ENCODE measurements at places on chromosomes 13 and 19.

DNA sequence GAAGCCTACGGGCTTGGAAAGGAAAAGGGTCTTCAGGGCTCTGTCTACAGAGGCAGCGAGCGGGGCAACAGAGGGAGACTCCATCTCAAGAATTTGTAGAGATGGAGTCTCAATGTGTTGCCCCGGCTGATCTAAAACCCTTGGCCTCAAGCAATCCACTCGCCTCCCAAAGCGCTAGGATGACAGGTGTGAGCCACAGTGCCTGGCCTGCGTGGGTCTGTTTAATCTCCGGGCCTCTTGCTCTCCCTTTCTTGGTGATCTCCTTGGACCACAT, 8.1 kb downstream of the RPS9 start:
- no peaks in the 10 kb centered on the region for H3K27me3 ChIP-seq
- H3K4me1 ChIP-seq = peaks cover 17% of the 10 kb centered on the region
- H3K4me3 ChIP-seq = no peak overlapping the region
- no peak for DNase-seq

- no peaks in the 10 kb centered on the region for H3K27me3 ChIP-seq
- no peaks in the 10 kb centered on the region for H3K36me3 ChIP-seq
- no peak overlapping the region for H3K27ac ChIP-seq
Measured at GRCh38 chr13:47843005-47843404, 158.1 kb downstream of the SUCLA2 start.

DNA sequence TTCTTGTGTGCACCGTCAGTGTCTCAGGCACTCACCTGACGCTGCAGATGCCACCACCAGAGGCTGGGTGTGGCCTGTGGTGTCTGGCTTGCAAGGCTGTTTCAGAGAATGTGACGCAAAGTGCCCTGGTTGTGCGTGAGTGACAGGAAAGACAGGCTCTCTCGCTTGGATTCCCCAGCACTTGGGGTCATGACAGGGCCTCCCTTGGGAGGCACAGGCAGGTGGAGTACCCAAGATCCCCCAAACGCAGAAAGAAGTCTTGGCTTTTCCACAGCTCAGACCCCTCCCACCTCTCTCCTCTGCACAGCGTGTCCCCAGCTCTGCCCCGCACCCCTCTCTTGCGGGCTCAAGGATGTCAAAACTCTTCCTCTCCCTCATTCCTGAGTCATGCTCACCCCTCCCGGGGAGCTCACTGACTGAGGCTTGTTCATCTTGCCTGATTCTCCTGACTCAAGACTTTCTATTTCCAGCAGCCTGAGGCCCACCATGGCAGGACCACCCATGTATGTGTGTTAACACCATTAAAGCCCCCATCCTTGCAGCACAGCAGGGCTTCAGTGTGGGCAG, 21.0 kb downstream of the DHX34 start:
- no peak overlapping the region for H3K4me3 ChIP-seq
- no peaks in the 10 kb centered on the region for H3K27me3 ChIP-seq
- H3K27ac ChIP-seq = no peak overlapping the region

GRCh38 chr13:82647540-82647939, 1234.7 kb downstream of the SLITRK1 start:
- DNase-seq = no peak
- H3K27ac ChIP-seq = no peak overlapping the region
- no peak overlapping the region for H3K4me3 ChIP-seq
- no peaks in the 10 kb centered on the region for H3K36me3 ChIP-seq

DNA sequence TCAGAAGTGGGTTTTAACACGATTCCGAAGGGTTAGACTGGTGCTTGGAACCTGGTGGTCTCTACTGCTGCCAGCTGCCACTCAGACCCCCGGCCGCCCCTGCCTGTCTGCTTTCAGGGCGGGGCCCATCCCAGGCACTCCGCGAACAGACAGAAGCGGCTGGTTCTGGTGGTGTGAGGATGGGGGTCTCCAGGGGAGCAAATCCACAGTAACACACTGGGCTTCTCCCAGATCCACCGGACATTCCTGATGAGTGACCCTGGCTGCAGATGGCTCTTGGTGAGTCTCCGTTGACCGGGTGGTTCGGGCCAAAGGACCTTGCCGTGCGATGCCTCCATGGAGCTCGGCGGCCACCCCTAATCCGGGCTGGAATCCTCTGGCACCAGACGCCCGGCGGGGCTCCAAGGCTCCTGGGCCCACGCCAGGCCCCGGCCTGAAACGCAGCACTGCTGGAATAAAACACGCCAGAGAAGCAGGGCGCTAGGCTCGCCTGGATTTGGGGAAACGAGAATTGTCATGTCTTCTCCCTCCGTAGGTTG, 2.1 kb upstream of the PTBP1 start:
- H3K36me3 ChIP-seq = peaks cover 15% of the 10 kb centered on the region
- H3K4me3 ChIP-seq = no peak overlapping the region
- H3K4me1 ChIP-seq = peaks cover 11% of the 10 kb centered on the region
- H3K27ac ChIP-seq = no peak overlapping the region
- no peak for DNase-seq

DNA sequence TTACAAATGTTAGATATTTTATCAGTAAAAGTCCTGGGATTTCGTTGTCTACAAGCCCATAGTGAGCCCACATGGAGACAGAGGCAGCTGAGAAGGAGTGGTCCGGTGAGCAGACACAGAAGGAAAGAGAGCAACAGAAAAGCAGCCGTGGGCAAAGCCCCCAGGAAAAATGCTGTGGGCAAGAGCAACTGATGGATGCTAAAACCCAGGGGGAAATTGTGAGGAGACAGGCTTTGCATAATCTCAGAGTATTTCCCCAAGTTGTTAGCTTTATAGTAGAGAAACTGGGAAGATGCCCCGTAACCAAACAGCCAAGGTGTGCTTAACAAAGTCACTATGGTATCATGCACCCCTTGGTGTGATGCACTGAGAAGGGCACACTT, 35.1 kb downstream of the GJA3 start:
- H3K27ac ChIP-seq = no peak overlapping the region
- no peak for DNase-seq
- H3K4me3 ChIP-seq = no peak overlapping the region
- H3K36me3 ChIP-seq = no peaks in the 10 kb centered on the region
- peaks cover 10% of the 10 kb centered on the region for H3K4me1 ChIP-seq
- peaks cover 29% of the 10 kb centered on the region for H3K27me3 ChIP-seq

GRCh38 chr13:28568286-28568685, 73.4 kb upstream of the FLT1 start:
- no peaks in the 10 kb centered on the region for H3K36me3 ChIP-seq
- no peak overlapping the region for H3K27ac ChIP-seq
- H3K4me3 ChIP-seq = no peak overlapping the region
- H3K27me3 ChIP-seq = no peaks in the 10 kb centered on the region
- H3K4me1 ChIP-seq = no peaks in the 10 kb centered on the region

DNA sequence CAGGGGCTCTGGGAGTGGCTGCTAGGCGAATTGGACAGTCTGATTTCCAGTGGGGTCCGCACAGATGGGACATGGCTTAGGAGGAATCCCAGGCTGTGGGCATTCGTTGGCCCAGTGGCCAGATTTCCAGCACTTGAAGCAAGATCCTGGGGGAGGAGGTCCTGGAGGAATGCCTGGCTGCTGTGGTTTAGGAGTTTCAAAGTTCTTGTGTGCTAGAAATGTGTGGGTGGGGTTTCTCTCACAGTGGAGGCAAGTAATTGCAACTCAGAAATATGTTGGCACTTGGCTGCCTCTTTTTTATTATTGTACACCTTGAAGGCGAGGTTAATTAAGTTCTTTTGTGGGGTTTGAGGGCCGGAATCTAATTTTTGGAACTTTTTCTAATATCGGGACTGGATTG, 17.1 kb downstream of the IGFL3 start:
- H3K27ac ChIP-seq = no peak overlapping the region
- no peak for DNase-seq
- no peaks in the 10 kb centered on the region for H3K36me3 ChIP-seq
- no peaks in the 10 kb centered on the region for H3K4me1 ChIP-seq

- no peak for DNase-seq
- H3K36me3 ChIP-seq = no peaks in the 10 kb centered on the region
- no peak overlapping the region for H3K4me3 ChIP-seq
- peaks cover 68% of the 10 kb centered on the region for H3K4me1 ChIP-seq
Measured at GRCh38 chr19:16591803-16592556, 19.8 kb upstream of the SLC35E1 start.

- peaks cover 49% of the 10 kb centered on the region for H3K4me1 ChIP-seq
- no peaks in the 10 kb centered on the region for H3K36me3 ChIP-seq
- H3K4me3 ChIP-seq = peak overlapping the region; percentile 64
- H3K27ac ChIP-seq = peak overlapping the region; percentile 59
- peaks cover 24% of the 10 kb centered on the region for H3K27me3 ChIP-seq
Measured at GRCh38 chr13:46385946-46386345, 1.1 kb downstream of the RUBCNL start.

GRCh38 chr19:54310543-54310942, 2.4 kb downstream of the LILRA5 start:
- H3K27me3 ChIP-seq = peaks cover 18% of the 10 kb centered on the region
- H3K4me1 ChIP-seq = no peaks in the 10 kb centered on the region
- H3K27ac ChIP-seq = no peak overlapping the region

DNA sequence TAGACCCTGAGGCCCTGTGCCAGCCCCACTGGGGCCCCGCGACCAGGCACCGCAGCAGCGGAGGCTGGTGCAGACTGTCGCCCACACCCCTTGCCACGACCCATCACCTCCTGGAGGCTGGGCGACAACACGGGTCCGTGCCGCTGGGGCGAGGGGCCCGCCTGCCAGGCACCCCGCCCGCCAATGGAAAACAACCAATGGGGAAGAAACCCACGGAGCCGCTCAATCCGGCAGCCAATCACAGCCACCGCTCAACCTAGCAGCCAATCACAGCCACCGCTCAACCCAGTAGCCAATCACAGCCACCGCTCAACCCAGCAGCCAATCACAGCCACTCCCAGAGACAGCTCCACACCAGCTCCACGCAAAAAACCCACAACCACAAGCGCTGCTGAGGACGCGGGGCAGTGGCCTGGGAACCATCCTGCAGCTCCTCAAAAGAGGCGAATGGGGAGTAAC, 29.7 kb downstream of the GPX4 start:
- peak overlapping the region; percentile 88 for H3K27ac ChIP-seq
- no peak overlapping the region for H3K4me3 ChIP-seq
- H3K36me3 ChIP-seq = peaks cover 3% of the 10 kb centered on the region
- no peak for DNase-seq
- H3K4me1 ChIP-seq = peaks cover 14% of the 10 kb centered on the region

- DNase-seq = no peak
- no peak overlapping the region for H3K27ac ChIP-seq
- peaks cover 8% of the 10 kb centered on the region for H3K4me1 ChIP-seq
- no peak overlapping the region for H3K4me3 ChIP-seq
Measured at GRCh38 chr13:48654511-48654910, 782 bp downstream of the CYSLTR2 start.

- peak; percentile 68 for DNase-seq
- no peaks in the 10 kb centered on the region for H3K27me3 ChIP-seq
- no peak overlapping the region for H3K4me3 ChIP-seq
- no peak overlapping the region for H3K27ac ChIP-seq
- peaks cover 5% of the 10 kb centered on the region for H3K4me1 ChIP-seq
- peaks cover 16% of the 10 kb centered on the region for H3K36me3 ChIP-seq
Measured at GRCh38 chr19:18932216-18932841, 8.7 kb downstream of the HOMER3 start.

DNA sequence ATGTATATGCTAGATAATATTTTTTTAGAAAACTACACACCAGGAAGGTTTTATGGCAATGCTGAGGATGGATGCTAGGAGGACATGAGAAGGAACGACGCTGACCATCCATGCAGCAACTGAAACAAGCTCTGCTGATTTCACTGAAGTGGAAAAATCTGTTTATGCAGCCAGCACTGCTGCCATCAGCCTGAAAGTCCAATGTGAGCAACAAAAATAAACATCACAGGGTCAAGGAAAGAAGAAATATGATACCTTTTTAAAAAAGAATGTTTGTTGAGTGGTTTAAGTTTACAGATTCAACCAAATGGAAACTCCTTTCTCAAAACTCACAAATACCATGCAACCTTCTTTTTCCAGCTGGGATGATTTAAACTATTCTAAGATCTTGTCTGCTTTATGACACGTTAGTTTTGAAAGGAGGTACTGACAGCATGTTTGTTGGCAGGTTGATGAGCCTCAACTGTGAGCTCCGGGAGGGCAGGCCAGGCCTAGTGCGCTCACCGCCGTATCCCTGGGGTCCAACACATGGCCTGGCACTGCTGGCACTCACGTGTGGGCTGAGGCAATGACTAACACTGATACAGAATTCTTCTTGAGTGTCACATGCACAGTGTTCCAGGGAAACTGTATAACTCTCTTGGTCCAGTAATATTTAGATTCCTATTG, 46.8 kb downstream of the LATS2 start:
- no peaks in the 10 kb centered on the region for H3K4me1 ChIP-seq
- H3K27me3 ChIP-seq = no peaks in the 10 kb centered on the region
- no peak overlapping the region for H3K4me3 ChIP-seq
- no peak overlapping the region for H3K27ac ChIP-seq
- DNase-seq = no peak

- peaks cover 15% of the 10 kb centered on the region for H3K36me3 ChIP-seq
- DNase-seq = no peak
- peak overlapping the region; percentile 2 for H3K27ac ChIP-seq
- no peak overlapping the region for H3K4me3 ChIP-seq
Measured at GRCh38 chr19:17123041-17123440, 47.5 kb downstream of the MYO9B start.

DNA sequence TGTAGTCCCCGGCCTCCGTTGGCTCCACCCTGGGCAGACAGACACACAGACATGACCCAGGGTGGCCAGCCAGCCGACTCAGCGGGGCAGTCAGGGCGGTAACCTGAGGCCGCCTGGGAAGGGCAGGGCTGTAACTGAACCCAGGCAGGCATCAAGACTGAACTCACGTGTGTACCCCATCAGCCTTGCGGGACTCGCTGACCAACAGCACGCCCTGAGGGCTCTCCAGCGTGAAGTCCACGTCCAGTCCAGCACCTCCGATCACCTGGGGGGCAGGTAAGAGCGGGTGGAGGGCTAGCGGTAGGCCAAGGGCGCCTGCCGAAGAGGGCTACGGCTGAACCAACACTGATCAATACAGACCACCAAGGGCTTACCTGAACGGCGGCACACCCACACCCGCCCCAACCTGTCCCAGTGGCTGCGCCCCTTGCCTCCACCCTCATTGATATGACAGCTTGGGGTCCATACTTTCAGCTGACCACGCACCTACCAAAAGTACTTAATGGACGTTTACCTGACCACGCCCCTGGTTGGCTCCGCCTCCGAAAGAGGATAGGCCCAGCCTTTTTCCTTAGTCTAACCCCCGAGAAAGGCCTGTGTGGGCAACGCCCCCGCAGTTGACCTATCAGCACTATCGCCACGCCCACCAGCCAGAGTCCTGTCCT, 791 bp downstream of the TMED1 start:
- H3K4me3 ChIP-seq = peak overlapping the region; percentile 75
- no peaks in the 10 kb centered on the region for H3K27me3 ChIP-seq
- H3K27ac ChIP-seq = peak overlapping the region; percentile 90
